Aorta (tissue), 5 donors: ENCODE measurements at places on chromosomes 2 and 18. TPM values are rescaled to one million over a fixed set of nuclear protein-coding genes. Genes with fewer than 3 reads are reported as not detected.

Gene CNNM3
- total RNA-seq: 16.8 TPM

Gene ABCG8
- total RNA-seq: not detected

Gene OR6B2
- not detected for total RNA-seq

Gene ST8SIA3
- not detected for total RNA-seq

Gene UGT1A7
- total RNA-seq: not detected

Gene DNAJC10
- 118 TPM for total RNA-seq

Gene LOXHD1
- 1.0 TPM for total RNA-seq

Gene IL1R1
- total RNA-seq: 135 TPM

GRCh38 chr18:52118684-52119083 is 221.3 kb upstream of the DCC start:
- no peaks in the 10 kb centered on the region for H3K27me3 ChIP-seq
- H3K27ac ChIP-seq: no peak overlapping the region
- no peaks in the 10 kb centered on the region for H3K36me3 ChIP-seq
- H3K4me1 ChIP-seq: no peaks in the 10 kb centered on the region
- no peak for DNase-seq
- no peak overlapping the region for H3K4me3 ChIP-seq

DNA sequence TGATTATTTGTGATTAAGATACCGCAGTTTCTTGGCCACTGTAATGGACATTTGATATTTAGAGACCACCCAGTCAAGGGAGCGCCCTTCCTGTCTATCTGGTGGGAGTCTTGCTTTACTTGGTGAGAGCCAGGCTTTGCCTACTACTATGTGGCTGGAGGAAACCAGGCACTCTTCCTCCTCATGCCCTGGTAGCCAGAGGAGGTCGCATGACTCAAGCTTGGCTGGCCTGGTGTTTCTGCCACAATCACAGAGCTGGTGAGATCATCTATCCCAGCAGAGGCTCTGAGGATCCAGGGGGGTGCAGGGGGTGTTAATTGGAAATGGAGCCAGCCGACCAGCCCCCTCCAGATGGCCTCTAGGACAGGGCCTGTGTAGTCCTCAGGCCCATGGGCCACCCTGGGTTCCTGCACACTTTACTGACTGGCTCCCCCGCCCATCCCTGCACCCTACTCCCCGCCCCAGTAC is 46.8 kb upstream of the BIN1 start:
- H3K4me3 ChIP-seq: no peak overlapping the region
- DNase-seq: peak; percentile 80
- no peaks in the 10 kb centered on the region for H3K27me3 ChIP-seq
- no peaks in the 10 kb centered on the region for H3K36me3 ChIP-seq
- no peak overlapping the region for H3K27ac ChIP-seq

DNA sequence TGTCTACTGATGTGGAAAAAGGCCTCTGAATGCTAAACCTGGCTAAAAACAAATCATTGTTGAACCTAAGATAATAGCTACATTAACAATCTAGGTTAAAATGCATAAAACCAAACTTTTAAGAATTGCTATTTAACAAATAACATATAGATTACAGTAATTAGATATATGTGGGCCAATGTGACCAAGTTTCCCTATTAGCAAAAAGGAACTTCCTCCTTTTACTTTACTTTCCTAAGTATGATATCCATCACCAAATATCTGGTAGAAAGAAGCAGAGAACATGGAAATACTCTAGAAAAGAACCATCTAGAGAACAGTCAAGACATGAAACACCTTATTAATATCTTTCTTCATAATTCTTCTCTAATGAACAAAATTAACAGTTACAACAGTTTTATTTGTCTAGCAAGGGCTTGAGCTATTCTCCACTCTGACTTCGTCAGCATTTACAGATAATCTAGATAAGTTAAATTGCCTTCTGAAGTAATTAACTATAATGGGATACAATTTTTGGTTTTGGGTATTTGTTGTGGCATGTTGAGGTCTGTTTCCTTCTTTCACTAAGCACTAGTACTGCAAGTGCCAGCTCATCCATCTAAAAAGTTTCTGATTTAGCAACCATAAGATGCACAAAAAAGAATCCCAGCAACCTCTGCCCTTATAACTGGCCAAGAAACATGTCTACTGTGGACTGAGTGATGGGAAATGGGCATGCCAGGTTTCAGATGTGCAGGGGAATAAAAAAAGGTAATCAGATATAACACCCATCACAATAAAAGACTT is 53.3 kb downstream of the MEMO1 start:
- no peaks in the 10 kb centered on the region for H3K36me3 ChIP-seq
- no peak overlapping the region for H3K4me3 ChIP-seq
- no peaks in the 10 kb centered on the region for H3K27me3 ChIP-seq
- H3K4me1 ChIP-seq: no peaks in the 10 kb centered on the region

GRCh38 chr2:28219758-28220368 is 172.8 kb upstream of the FOSL2 start:
- no peaks in the 10 kb centered on the region for H3K4me1 ChIP-seq
- H3K36me3 ChIP-seq: no peaks in the 10 kb centered on the region
- no peak overlapping the region for H3K27ac ChIP-seq
- no peak for DNase-seq
- no peaks in the 10 kb centered on the region for H3K27me3 ChIP-seq

GRCh38 chr2:179021258-179021657 is 28.7 kb downstream of the CCDC141 start:
- H3K27me3 ChIP-seq: no peaks in the 10 kb centered on the region
- no peaks in the 10 kb centered on the region for H3K4me1 ChIP-seq
- H3K4me3 ChIP-seq: no peak overlapping the region
- no peak for DNase-seq
- H3K27ac ChIP-seq: no peak overlapping the region

DNA sequence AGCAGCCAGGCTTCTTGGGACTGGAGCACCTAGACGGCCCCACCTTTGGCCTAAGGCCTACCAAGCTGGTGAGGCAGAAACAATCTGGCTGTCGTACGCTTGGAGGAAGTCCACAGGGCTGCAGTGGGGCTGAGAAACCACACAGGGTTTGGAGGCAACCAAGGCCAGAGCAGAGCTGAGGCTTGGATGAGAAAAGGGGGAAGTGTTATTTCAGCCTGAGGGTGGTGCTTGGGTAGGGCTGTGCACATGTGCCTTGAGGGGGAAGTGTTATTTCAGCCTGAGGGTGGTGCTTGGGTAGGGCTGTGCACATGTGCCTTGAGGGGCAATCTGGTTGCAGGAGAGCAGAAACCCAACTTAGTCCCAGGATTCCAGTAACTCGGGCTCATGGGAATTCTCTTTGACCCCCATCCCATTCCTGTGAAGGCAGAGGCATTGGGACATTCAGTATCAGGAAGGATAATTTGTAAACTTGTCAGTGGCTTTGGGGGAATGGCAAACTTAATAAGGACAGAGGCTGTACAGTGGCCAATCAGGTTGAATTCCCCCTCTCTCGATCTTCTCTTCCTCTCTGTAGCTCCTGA is 971 bp upstream of the FBXO41 start:
- no peak for DNase-seq
- no peak overlapping the region for H3K27ac ChIP-seq
- no peaks in the 10 kb centered on the region for H3K27me3 ChIP-seq
- H3K4me3 ChIP-seq: no peak overlapping the region
- no peaks in the 10 kb centered on the region for H3K36me3 ChIP-seq

DNA sequence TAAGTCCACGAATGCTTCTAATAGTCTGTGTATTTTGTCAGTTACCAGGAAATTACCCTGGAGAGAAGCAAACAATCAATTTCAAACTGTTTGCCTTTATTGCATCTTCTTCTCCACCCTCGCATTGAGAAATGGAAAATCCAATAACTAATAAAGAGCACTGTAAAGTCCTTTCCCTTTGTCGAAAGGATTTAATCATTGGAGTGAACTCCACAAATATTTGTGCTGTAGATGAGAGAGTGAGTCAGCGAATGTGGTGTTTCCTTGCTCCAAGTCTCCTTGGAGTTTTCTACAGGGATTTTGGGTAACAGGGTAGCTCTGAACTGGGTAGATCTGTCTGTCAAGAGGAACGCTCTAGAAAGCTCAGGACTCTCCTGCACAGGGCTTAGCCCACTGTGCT is 240.2 kb downstream of the KCNS3 start:
- no peaks in the 10 kb centered on the region for H3K27me3 ChIP-seq
- H3K36me3 ChIP-seq: no peaks in the 10 kb centered on the region
- H3K4me3 ChIP-seq: no peak overlapping the region
- DNase-seq: no peak
- no peak overlapping the region for H3K27ac ChIP-seq

DNA sequence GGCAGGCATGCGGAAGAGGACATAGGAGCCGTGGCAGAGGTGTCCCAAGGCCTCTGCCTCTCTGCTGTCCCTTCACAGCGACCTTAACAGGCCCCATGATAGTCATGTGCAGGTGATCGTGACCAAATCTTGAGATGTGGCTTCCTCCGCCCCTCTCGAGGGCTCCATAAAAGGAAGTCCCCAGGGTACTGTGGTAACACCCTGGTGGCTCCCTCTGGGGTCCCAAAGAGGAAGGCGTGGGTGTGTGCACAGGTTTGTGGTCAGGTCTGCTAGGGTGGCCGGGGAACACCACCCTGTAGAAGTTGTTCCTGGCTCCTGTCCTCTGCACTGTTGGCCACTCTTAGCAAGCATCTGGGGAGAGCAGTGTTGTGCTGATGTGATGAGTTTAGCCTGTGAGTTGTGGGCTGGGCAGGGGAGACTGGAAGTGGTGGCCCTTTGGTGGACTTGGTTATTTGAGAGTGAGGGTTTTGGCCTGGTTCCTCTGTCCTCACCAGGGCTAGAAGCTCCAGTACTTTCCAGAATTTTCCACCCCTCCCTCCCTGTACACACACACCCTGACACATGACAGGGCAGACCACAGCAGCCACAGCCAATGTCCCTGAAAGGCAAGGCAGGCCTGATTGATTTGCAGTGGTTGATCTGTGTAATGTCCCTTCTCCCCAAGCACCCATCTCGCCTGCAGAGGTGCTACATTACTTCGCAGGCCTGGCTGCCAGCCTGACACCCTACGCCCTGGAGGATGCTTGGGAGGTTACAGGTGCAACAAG is 68.9 kb upstream of the BOD1L2 start:
- H3K4me3 ChIP-seq: no peak overlapping the region
- H3K27me3 ChIP-seq: no peaks in the 10 kb centered on the region
- DNase-seq: no peak
- no peak overlapping the region for H3K27ac ChIP-seq
- H3K36me3 ChIP-seq: no peaks in the 10 kb centered on the region

GRCh38 chr18:41674506-41674905 is 280.5 kb upstream of the PIK3C3 start:
- no peak for DNase-seq
- H3K4me1 ChIP-seq: no peaks in the 10 kb centered on the region
- H3K27me3 ChIP-seq: no peaks in the 10 kb centered on the region
- no peak overlapping the region for H3K4me3 ChIP-seq
- no peak overlapping the region for H3K27ac ChIP-seq
